ENCODE measurements at places on chromosomes 16 and 17.

DNA sequence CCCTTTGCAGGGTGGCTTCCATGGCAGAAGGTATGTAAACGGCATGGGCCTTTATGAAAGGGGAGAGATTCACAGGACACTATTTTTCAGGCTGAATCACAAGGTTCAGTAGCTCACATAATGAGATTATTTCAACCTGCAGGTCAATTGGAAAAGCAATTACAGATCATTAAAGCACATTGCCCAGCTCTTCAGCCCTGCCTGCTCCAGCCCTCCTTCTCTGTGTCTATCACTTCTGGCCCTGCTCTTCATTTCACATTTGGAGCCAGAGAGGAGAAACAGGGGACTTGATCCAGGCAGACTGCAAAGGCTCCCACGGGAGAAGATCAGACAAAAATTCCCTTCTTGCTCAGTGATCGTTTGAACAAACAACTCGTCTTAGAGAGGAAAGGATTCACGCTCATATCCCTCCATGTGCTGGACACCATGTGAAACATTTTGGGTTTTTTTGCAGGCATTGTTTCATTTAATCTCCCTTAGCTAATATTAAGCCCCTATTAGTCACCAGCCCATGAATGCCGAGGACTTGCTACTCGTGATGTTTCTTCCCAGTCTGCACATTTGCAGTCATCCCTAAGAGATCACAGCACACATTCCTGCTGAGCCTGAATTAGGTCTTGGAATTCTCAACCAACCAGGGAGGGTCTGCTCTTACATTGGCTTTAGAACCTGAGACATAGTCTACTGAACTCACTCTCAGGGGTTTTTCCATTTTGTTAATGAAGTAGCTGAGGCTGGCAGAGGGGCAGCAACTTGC is 443.9 kb upstream of the CCL2 start:
- DNase-seq, result no peak

DNA sequence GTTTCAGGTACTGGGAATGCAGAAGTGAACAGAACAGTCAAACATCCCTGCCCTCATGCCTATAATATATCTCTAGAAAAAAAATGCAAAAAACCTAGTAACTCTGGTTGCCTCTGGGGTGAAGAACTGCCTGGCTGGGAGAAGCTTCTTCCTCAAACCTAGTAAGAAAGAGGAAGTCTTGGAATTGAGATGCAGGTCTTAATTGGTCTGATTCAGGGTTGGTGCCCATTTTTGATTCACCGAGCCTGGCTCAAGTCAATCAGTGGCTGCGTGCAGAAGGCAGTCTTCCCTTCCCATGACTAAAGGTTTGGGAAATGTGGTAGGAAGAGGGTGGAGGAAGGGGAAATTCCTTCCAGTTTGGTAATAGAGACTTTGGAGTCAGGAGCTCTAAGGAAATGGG is 22.4 kb downstream of the CDRT15 start:
- DNase-seq, result no peak

- DNase-seq, result no peak
Measured at GRCh38 chr16:56357241-56357764, 68.0 kb downstream of the AMFR start.

DNA sequence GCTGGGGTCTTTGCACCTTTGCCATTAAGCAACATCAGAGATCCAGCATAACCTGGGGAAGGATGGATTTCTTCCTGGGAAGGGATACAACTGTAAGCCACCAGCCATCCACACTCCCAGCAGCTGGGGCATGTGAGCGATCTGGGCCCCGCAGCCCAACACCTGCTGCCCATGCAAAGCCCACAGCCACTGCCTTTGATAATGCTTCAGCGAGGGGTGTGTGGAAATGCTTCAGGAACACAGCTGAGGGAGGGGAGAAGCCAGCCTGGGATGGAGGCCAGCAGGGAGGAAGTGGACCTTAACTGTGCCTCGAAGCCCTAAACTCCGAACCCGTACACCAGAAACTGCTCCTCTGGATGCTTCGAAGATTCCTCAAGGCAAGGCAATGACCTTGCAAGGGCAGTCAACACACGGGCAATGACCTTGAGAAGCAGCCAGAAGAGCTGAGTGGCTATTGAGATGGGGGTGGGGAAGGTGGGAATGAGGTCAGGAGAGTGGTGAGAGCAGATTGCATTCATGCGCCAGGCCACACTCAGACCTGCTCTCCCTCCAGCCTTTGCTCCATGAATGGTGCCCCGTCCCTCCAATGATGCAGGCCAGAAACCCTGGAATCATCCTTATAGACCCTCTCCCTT is 49.1 kb downstream of the KATNIP start:
- DNase-seq, result no peak

DNA sequence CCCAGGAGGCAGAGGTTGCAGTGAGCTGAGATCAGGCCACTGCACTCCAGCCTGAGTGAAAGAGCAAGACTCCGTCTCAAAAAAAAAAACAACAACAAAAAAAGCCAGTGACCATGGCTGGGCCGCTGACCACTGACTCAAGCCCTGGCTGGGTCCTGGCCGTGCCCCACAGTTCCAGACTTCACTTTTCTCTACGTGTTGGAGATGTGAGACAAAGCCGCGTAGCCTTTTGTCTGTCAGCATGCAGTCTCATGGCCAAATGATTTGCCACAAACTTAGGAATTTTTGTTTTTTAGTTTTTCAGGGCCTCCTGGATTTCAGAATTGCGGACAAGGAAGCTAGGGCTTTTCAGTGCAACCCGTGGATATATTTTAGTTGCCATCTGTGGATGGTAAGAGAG is 89.3 kb upstream of the CIBAR2 start:
- no peak for DNase-seq

DNA sequence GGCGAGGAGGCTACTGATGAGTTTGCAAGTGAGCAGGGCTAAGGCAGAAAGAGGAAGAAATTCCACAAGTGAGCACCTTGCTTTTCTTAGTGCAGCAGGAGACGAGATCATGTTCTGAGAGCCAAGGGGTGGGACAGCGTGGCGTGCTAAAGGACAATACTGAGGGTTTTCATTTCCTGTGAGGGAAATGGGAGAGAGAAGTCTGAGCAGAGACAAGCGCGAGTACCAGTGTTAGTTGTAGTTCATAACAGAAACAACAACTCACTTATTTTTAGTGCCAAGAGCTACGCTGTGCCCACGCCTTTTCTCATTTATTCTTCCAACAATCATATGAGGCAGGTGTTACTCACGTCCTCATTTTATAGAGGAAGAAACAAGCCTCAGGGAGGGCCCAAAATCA is 2.3 kb downstream of the SPACA3 start:
- peak; percentile 30 for DNase-seq

- no peak for DNase-seq
Measured at GRCh38 chr17:2323629-2324314, 12.5 kb downstream of the TSR1 start.

- no peak for DNase-seq
Measured at GRCh38 chr17:1329745-1330343, 50.4 kb downstream of the TRARG1 start.

DNA sequence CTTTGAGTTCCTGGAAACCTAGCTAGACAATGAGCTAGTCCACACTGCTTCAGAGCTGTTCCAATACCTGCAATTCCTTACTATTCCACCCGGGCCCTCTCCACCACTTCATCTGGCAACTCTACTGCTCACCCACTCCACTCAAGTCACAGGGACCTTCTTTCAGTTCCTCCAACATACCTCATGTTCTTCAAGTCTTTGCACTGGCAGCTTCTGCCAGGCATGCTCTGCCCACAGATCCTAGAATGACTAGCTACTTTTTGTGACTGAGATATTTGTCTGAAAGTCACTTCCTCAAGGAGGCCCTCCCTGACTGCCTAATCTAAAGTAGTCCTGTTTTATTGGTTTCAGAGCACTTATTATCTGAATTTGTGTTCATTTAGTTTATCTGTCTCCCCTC is 86.4 kb downstream of the TEX14 start:
- DNase-seq, result peak; percentile 76

- peak; percentile 68 for DNase-seq
Measured at GRCh38 chr16:66751303-66751991, at the start of gene DYNC1LI2. DYNC1LI2 (minus strand) TSS chr16:66751609; CDS start chr16:66751591, 18 bp downstream.

- no peak for DNase-seq
Measured at GRCh38 chr16:76661691-76662235, 384.6 kb downstream of the CNTNAP4 start.

All from T-helper 2 cell (primary cell).